NB4 (cell line): ENCODE measurements at places on chromosomes 2 and 18.

DNA sequence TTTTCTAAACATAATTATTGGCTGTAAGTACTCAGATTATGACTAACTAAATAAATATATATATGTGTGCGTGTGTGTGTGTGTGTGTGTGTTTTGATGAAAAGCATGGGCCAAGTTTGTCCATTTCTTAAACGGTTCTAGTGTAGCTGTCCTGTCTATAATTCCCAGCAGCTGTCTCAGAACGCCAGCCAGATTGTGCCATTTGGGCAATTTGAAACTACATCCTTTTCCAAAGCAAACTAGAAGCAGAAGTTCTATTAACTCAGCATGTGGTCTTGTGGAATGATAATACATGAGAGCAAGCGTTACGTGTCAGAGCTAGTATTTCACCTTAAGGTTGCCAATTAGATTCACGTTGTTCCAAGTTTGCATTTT, 1.7 kb downstream of the ARHGAP28 start:
- no peak for DNase-seq

- peak; percentile 27 for DNase-seq
Measured at GRCh38 chr2:1613731-1614354, 130.5 kb downstream of the PXDN start.

GRCh38 chr2:177772529-177772928, 300.0 kb downstream of the PDE11A start:
- DNase-seq, result peak; percentile 51

DNA sequence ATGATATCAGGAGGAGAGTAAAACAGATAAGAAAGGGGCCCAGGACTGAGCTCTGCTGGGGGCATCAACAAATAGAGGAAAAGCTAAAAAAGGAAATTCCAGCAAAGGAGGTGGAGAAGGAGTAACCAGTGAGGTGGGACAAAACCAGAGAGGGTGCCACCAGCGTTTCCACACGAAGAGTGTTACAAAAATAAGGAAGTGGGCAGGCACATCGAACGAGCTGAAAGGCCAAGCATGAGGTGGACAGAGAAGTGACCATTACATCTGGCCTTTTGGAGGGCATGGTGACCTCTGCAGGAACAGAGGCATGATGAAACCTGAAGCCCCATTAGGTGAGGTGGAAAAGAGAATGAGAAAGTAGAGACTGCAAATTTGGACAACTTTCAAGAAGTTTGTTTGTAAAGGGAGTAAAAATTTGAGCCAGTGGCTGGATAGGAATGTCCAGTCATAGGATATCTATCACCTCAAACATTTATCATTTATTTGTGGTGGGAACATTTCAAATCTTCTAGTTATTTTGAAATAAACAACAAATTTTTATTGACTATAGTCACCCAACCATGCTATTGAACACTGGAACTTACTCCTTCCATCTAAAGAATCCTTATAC, 18.4 kb upstream of the VIT start:
- DNase-seq, result peak; percentile 46

DNA sequence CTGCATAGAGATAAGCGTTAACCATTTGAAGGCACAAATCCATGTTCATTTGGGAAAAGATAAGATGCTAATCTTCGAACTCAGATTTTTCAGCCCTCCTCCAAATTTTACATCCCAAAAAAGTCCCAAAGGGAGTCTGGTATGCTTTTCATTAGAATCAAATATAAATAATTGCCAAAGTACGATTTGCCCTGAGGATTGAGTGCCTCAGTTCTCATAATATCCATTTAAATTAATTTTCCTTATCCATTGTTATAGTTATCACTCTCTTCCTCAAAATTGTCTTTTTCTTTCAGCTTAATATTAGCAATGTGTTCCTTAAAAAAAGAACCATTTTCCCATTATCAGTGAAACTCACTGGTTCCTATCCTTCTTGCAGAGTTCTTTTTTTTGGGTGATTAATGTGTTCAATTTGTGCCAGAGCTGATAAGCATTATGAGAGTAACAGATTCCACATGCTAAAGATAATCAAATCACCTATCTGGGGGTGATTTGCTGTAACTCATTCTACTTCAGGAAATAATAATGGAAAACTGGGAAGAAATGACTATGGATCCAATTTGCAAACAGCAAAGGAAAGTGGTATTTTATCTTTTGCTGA, 686 bp downstream of the HNMT start:
- no peak for DNase-seq

DNA sequence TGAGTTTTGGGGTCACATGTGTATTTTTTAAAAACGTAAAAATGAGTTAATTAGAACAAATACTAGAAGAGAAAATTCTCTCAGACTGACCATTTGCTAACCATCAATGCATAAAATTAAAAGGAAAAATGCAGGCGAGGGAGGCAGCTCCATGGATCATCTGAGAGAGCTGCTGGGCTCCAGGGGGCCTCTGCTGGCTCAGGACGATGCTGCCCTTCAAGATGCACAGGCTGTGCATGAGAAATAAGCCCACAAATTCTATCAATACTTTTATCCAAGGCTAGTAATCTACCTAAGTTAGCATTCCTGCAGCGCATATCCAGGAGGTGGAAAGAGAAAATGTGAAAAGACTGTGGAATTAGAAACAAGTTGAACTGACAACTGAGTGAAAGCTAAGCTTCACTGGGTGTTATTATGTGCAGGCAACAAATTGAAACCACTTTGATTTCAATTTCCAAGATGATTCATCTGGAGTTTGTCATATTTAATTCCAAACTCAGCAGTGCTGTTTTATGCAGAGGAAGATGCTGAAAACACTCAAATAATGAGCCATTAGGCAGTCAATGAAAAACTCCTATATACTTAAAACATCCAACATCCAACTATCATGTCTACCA, 261.1 kb downstream of the NBAS start:
- DNase-seq, result no peak

GRCh38 chr2:96526615-96527285, 9.8 kb upstream of the ARID5A start:
- DNase-seq, result no peak

GRCh38 chr18:26362021-26362420, 135.8 kb downstream of the TAF4B start:
- DNase-seq, result no peak

- DNase-seq, result no peak
Measured at GRCh38 chr2:147790580-147790979, 54.2 kb upstream of the ACVR2A start.

- no peak for DNase-seq
Measured at GRCh38 chr2:17667898-17668297, 85.7 kb downstream of the SMC6 start.

- no peak for DNase-seq
Measured at GRCh38 chr18:78673516-78674321, 305.9 kb upstream of the SALL3 start.

- DNase-seq, result no peak
Measured at GRCh38 chr2:25977768-25978167, 4.5 kb downstream of the KIF3C start.

DNA sequence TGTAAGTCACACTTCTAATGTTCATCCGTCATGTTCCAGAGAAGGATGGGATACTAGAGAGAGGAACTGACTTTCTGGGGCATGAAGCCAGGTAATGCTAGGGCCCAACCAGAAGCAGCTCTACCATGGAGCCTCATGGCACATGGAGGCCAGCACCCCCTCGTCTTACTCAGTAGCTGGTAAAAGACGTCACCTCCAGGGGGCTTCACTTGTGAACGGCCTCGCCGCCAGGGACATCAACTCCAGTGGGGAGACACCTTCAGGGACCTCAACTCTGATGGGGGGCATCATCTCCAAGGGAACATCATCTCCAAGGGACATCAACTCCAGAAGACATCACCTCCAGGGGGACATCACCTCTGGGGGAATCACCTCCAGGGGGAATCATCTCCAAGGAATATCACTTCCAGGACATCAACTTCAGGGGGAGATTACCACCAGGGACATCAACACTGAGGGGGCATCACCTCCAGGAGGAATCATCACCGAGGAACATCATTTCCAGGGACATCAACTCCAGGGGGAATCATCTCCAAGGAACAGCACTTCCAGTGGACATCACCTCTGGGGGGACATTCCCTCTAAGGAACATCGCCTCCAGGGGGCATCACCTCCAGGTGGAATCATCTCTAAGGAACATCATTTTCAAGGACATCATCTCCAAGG, 168.4 kb downstream of the NDUFA10 start:
- DNase-seq, result no peak

DNA sequence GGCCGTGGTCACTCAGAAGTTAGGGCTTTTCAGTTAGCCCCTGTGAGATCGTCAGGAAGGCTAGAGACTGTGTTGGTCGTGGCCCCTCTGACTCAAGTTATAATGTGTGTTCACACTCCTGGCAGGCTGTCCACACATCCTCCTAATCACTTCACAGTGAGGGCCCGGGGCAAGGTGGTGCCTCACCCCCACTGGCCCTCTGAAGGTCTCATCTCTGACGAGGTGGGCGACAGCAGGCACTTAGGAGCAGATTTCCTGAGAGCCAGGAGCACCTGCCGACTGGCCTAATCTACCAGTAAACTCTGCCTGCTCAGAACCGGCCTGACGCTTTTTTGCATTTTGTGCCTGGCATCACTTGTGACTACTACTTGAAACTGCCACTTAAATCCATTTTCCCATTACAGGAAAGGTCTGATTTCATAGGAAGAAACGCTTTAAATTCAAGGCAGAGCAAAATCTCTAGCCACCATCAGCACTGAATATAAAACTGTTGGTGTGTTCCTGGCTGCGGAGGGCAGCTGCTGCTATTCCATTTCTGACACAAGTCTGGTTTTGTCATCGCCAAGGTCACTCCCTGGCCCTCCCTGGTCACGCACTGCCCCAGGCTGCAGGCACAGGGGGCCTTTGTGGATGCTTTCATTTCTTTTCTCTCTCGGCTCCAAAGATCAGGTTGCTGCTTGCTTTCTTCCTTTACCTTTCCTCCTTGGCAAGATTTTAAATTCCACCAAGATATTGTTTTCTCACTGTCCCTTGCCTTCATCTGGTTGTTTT, 48.0 kb downstream of the RAB12 start:
- DNase-seq, result no peak

GRCh38 chr2:3291113-3291512, 86.5 kb downstream of the EIPR1 start:
- no peak for DNase-seq

DNA sequence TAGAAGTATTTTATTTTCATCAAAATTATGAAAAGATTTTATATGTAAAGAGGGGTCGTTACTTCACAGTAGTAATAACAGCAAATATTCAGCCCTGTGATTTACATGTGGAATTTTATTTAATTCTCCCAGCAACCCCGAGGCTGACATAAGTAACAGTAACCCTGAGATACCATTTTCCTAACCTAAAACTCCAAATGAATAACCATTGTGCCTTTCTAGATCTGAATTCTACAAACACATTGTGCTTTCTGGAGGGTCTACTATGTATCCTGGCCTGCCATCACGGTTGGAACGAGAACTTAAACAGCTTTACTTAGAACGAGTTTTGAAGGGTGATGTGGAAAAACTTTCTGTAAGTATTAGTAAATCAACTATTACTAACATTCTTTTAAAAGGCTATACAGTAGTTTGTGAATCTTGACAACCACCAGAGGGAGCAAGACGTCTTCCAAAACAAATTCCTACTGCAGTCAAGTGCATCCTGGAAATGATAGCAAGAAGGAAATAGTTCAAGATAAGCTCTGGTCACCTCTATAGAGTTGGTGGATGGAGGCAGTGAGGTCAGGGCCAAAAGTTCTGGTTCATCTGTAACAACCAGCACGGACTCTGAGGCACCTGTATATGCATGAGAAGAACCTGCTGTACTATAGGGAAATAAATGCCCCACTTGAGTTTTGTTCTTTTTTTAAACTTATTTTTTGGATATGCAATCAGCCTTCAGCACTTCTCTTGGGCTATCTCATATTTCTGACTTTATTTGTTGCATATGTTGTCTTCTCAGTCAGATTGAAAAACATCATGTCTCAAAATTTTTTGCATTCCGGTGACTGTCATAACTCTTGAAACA, 37.4 kb downstream of the ACTR2 start:
- peak; percentile 81 for DNase-seq

- no peak for DNase-seq
Measured at GRCh38 chr2:22126106-22126505, 1002.3 kb downstream of the TDRD15 start.

- DNase-seq, result peak; percentile 78
Measured at GRCh38 chr2:165401285-165401852, 68.1 kb upstream of the CSRNP3 start.

DNA sequence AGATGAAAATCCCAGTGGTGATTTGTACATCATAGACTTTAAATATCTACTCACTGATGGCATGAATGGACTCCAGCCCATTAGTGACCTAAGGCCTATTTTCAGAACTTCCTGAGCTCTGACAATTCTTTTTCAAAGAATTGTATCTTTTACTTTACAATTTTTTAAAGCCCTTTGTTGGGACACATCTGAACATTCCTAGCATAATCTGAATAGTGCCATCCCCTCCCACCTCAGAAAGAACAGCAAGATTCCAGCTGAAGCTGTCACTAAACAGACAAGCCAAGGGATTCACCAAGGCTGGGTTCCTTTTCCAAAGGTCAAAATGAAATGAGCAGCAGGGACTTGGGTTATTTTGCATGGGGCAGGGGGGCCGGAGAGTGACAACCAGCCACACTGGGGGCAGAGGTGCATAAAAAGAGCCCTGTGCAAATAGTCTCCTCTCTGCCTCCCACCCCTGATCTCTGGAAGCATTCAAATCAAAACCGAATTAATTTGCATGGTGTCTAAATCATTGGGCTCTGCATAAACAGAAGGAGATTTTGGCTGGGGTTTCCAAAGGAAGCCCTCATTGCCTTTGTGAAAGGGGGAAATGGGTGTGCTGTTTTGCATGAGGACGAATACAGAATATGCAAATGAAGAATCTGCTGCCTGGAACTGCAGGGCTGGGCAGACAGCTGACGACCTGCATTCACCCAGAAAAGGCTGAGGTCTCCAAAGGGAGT, 17.2 kb downstream of the EPHA4 start:
- DNase-seq, result no peak

- peak; percentile 31 for DNase-seq
Measured at GRCh38 chr18:80246445-80247392, 595 bp downstream of the PARD6G start.

GRCh38 chr18:74115046-74115445, 32.6 kb downstream of the FBXO15 start:
- DNase-seq, result no peak

DNA sequence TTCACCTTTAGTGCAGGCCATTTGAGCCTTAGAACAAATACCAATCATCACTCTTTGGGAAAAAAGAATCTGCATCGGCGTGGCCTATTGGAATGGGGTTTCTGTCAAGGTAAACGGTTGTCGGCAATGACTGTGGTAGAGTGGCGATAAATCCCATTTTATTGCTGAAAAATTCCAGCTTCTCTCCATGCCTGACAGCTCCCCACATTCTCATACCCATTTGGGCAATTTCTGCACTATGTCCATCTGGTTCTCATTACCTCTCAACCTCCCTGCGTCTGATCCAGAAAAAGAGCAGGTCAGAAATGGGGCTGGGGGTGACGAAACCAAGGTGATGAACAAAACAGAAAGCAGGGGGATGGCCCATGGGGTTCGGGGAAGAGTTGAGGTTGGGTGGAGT, 254.0 kb downstream of the MEIS1 start:
- DNase-seq, result no peak

GRCh38 chr2:2296400-2296799, 34.7 kb downstream of the MYT1L start:
- no peak for DNase-seq
